ENCODE measurements at places on chromosomes 11 and 22.
A peak's percentile ranks its signal among the peaks of the same experiment; 100 is the strongest.

DNA sequence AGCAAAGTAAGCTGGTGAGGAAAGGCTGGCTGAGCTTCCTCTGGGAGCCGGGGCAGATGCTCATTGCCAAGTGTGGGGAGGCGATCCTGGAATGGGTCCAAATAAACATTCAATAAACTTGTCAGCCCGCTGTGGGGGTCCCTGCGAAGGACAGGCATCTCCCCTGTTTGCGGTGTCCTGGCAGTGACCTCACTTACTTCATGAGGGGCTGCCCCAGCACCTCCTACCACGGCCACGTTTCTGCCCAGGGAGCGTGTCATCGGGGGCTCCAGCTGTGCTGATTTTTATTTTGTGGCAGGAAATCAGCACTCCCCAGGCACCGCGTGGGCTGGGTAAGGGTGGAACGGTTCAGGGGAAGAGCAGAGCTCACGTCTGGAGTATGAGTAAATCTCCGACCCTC is 493.9 kb upstream of the B3GAT1 start:
- no peak for DNase-seq

- DNase-seq, result peak; percentile 65
These were observed 1.7 kb upstream of the IGSF22 start for GRCh38 chr11:18727479-18728236.

GRCh38 chr22:44133901-44134571 is 46.7 kb upstream of the PARVG start:
- no peak for DNase-seq

GRCh38 chr11:44627165-44627789 is 61.8 kb downstream of the CD82 start:
- no peak for DNase-seq

DNA sequence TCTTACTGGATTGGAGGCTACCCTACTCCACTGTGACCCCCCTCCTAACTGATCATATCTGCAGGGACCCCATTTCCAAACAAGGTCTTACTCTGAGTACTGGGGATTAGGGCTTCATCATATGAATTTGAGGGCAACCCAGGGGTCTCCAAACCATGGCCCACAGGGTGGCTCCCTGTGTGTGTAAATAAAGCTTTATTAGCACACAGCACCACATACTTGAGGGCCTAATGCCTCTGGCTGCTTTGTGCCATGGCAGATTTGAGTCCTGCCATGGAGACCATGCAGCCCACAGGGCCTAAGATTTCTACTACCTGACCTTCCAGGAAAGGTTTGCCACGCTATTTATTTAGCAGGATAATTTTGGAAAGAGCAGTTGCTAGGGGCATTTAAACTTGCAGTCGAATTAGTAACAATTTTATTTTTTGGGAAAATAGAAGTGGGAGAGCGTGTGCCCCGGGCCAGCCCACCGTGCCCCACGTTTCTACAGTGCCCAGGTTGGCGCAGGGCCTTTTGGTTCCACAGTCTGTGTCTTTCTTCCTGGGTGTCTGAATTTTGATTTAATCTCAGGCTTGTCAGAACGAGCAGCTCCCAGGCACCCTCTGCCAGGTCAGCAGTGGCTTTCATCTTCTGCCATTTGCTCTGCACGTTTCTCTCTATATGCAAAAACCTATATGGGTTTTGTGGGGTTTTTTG is 92.3 kb downstream of the KCNQ1 start:
- DNase-seq, result no peak
